ENCODE measurements at places on chromosomes 6 and 20.

DNA sequence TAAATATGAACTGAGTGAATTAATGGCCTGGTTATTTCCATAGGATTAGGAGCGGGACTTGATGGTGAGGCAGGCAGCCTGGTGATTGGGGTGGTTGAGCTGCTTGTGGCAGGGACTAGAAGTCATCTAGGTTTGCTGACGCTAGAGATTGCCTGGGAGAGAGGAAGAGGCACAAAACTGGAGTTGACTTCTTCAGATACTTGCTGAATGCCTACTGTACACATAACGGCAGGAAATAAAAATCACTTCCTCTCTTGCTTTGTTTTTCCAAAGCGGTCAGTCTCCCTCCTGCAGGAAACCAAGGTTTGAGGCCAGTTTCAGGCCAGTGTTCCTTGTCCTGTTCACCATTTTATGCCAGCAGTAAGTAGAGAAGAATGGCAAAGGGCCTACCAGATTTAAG is 36.7 kb upstream of the MYLIP start:
- peak; percentile 30 for DNase-seq

DNA sequence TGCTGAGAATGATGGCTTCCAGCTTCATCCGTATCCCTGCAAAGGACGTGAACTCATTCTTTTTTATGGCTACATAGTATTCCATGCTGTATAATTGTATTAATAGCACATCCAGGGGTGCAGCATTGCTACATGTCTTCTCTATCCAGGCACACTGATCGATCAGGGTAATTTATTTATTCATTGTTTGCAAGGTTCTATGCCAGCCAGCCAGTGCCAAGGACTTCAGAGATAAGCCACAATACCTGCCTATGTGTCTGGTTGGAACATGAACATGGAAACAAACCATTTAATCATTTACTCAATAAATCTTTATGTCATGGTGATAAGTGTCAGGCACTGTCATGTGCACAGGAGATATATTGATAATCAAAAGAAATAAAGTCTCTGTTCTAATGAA is 5.8 kb upstream of the OR2B3 start:
- no peak for DNase-seq

DNA sequence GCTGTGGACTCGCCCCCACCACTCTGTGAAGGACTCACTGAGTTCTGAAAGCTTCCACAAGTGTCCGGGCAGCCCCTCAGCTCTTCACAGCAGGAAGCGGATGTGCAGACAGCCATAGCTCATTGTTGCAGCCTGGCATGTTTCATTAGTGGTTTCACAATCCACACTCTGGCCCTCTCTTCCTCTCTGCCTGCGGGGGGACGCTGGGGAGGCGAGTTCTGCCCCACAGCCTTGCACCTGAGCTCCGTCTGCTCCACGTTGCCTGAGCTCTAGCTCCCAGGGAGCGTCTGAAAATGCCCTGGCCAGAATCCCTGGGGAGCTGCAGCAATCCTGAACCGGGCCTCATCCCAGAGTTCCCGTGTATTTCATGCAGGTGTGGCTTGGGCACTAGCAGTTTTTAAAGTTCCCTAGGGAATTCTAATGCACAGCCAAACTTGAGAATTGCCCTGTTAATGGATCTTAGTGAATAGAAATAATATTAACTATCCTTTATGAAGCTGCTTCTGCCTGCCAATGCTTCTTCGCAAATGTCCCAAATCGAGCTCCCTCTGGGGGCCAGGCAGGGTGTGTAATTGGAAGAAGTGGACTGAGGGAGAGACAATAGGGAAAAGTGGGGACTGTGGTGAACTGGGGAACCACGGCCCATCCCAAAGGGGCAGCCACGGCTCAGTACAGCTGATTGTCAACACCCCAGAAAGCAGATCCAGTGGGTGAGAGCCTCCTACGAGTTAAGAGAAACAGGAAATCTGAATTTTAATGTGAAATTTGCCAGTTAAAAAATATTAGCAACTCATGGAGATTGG is 51.5 kb downstream of the CTCFL start:
- DNase-seq, result peak; percentile 44

- DNase-seq, result no peak
Measured at GRCh38 chr6:68677058-68677457, 42.0 kb downstream of the ADGRB3 start.

- DNase-seq, result no peak
Measured at GRCh38 chr6:101585501-101585900, 192.0 kb downstream of the GRIK2 start.

DNA sequence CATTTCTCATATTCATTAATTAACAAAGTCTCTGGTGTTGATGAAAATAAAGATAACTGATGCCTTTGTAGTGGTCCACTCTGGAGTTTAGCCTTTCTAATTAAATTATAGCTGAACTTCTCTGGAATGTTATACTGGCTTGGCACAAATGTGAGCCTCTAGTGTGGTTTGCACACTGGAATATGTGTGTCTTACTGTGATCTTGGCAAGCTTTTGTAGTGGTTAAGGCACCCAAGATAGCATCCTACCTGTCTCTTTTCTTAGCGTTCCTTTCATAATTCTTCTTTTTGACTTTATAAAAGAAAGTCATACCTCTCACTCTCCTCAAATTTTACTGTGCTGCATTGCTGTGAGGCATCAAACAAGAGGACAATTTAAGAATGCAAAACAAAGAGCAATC is 107.4 kb downstream of the UTRN start:
- DNase-seq, result no peak

DNA sequence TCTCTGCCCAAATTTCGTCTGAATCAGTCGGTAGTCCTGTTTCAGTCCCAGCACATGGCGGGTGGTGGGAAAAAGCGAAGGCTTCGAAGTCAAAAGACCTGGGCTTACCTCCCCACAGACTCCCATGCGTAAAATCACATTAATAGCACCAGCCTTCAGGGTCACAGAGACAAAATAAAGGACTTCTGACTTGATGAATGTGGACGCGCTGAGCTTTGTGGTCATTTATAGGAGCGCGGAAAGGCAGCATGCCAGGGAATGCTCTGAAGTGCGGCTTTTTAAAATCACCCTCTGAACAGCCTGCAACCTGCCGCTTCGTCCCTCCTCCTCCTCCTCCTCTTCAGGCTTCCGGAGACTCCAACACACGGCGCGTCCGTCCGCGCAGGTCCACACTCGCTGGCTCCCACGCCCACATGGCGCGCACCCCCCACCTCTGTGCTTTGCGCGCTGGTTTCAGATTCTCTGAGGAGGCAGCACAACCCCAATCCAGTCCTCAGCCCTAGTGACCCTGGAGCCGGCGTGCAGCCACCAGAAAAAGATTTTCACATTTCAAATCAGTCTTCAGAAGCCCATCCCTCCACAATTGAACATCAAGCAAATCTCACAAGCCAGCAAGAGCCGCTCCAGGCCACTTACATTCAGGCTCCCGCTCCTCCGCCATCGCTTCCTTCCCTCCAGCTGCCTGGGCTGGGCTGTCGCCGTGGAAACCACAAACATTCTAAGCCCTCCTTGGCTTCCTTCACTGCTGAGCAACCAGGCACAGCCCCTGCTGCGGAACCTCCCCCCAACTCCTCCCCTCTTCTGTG is at the start of gene C6orf118:
TSS of gene C6orf118 (minus strand) at position 680 of the 806 bp plus-strand sequence. CDS start at position 661, 19 bp downstream.
- peak; percentile 7 for DNase-seq

GRCh38 chr6:96234444-96234843 is 218.7 kb downstream of the FUT9 start:
- no peak for DNase-seq

DNA sequence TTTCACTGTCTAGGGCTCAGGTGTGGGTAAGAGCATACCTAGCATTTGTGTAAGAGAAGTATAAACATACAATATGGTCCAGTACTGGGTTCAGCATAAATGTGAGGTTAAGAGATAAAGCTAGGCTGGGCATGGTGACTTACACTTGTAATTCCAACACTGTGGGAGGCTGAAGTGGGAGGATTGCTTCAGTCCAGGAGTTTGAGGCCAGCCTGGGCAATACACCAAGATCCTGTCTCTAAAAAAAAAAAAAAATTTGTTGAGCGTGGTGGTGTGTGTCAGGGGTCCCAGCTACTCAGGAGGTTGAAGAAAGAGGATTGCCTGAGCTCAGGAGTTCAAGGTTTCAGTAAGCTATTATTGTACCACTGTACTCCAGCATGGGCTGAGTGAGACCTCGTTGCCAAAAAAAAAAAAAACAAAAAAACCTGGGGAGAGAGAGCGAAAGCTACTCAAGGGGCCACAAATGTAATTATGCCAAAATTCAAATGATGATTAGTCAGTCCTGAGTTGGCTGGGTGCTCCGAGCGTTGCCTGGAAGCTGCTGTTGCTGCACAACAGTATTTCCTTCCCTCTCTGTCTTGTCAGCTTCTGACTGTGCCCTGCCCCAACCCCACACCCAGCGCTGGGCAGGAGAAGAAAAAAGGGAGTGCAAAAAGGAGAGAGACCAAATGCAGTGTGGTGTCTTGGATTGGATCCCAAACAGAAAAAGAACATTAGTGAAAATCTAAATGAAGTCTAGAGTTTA is 24.0 kb downstream of the CMTR1 start:
- DNase-seq, result no peak

- DNase-seq, result no peak
Measured at GRCh38 chr6:6474170-6474920, 114.2 kb upstream of the LY86 start.

GRCh38 chr20:52481443-52481842 is 289.9 kb upstream of the ZFP64 start:
- no peak for DNase-seq

DNA sequence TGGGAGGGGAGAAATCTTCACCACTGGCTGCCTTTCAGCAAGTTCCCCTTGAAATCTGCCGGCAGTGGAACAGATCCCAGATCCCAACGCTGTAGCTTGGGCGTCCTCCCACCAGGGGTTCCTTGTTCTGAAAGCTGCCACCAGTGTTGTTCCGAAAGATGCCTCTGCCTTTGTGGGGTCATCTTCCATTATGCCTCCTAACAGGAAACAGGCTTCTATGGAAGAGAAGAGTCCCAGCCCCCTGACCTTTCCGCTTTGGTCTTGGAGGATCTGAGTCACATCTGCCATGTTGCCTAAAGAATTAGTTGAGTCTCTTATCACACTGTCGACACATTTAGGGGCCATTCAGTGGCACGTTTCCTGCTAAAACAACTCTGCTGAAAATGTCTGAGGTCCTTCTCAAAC is 57.5 kb upstream of the NFATC2 start:
- no peak for DNase-seq

DNA sequence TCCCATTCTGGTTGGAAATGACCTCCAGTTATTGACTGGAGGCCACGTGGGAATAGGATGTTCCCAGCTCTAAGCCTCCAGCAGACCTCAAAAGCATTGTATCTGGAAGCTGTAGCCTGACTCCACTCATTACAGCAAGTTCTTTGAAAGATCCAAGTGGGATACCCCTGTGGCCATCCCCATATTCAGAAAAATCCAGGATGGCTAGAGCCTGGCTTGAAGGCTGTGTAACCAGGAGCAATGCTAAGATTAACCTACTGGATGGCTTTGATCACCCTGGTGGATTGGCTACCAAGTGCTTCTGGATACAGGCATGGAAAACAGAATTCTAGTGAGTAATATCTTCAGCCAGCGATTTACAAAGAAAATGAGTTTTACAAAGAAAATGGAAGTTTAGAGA is 151.2 kb downstream of the ADGRG6 start:
- no peak for DNase-seq

DNA sequence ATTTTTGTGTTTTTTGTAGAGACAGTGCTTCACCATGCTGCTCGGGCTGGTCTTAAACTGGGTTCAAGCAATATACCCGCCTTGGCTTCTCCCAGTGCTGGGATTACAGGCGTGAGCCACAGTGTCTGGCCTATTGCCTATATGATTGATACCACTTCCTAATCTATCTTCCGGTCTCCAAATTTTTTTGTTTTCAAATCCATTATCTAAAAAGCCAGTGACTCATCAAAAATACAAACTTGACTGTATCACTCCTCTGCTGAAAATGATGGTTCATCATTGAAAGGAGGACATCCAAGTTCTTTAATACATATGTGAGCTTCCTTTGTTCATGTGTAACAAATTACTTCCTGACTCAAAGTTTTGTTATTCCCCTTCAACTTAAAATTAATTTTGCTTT is 35.5 kb downstream of the FAM8A1 start:
- DNase-seq, result no peak

- DNase-seq, result no peak
Measured at GRCh38 chr6:87716928-87717614, 15.0 kb upstream of the AKIRIN2 start.

DNA sequence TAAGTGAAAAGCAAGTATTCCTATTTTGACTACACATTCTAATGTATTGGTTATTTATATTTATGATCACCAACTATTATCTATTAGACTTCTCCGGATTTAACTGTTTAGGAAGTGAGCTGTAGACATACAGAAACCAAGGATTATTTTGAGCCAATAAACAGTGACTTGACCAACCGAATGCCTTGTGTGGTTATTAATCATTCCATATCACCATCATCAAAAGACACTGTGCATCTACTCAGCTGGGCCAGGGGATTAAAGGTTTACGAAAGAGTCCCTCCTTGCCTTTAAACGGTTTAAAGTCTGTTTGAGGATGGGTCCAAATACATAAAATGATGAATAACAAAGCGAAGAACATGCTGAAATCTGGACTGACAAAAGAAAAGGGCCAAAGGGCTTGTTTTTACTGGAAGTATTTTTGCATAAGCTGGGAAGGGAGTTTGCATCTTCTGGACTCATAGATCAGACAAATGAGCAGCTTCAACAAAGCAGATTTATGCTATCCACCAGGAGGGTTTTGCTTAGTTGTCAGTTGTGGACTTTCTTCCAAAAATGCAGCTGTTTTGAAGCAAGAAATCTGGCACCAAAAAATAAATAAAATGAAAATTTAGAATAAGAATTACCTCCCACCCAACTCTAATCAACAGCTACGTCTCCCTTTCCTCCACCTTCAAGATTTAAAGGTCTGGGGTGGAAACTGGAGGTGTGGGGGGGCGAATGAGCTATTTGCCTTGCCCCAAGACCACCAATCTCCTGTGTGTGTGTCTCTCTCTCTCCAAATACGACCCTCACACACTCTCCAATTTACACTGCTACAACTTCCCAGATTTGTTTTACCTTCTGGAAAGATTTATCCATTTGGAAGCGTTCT is 33.6 kb upstream of the ID4 start:
- no peak for DNase-seq
